AG10803 (cell line): ENCODE measurements at places on chromosomes 2 and 18.

DNA sequence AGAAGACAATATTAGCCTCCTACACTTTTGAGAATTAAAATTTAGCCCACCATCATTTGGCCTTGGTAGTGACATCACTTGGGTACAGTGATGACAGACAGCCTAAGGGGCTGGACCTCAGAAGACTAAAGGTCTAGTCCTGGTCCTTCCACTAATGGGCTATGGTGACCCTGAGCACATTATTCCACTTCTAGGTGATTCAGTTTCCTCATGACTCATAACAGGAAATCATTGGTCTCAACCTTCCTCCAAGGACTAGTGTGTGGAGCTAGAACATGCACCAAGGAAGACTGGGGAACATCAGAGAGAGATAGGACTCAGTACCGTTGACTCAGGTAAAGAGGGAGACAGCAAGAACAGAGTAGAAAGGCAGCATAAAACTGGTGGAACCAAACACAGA is 64.0 kb downstream of the TFCP2L1 start:
- DNase-seq = no peak

- no peak for DNase-seq
Observed at GRCh38 chr2:239824046-239824694, 201.0 kb downstream of the NDUFA10 start.

DNA sequence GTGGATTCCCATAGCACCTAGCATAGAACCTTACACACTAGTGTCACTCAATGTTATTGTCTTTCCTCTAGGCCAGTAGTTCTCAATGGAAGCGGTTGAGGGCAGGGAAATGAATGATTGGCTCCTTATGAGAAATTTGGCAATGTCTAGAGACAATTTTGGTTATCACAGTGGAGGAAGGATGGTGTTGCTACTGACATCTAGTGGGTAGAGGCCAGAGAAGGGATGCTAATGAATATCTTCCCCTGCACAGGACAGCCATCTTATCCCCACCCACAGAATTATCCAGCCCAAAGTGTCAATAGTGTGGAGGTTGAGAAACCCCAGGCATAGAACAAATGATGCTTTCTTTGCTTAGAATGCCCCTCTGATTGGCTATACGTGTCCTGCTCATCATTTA is 15.8 kb downstream of the C18orf63 start:
- DNase-seq = peak; percentile 66

GRCh38 chr18:22643731-22644130 is 226.0 kb upstream of the CTAGE1 start:
- peak; percentile 33 for DNase-seq

DNA sequence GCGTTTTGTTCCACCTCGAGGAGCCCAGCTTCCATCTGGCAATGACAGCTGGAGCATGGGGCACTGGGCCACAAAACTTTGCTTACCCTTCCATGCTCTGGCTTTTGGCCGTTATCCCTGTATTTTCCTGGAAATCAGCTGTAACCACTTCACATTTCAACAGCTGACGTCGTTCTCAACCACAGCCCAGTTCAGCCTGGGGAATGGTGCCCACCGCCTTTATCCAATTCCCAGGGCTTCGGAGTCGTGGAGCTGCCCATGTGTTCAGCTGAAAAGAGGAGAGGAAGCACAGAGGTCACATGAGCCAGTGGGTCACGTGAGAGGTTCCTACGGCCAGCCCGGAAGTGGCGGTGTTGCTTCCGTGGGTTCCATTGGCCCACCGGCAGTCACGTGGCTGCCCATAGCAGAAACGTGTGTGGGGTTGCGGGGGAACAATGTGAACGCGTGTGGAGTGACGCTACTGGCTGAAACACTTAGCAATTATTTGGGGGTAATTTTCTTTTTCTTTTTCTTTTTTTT is 16.7 kb upstream of the EDAR start:
- peak; percentile 77 for DNase-seq

DNA sequence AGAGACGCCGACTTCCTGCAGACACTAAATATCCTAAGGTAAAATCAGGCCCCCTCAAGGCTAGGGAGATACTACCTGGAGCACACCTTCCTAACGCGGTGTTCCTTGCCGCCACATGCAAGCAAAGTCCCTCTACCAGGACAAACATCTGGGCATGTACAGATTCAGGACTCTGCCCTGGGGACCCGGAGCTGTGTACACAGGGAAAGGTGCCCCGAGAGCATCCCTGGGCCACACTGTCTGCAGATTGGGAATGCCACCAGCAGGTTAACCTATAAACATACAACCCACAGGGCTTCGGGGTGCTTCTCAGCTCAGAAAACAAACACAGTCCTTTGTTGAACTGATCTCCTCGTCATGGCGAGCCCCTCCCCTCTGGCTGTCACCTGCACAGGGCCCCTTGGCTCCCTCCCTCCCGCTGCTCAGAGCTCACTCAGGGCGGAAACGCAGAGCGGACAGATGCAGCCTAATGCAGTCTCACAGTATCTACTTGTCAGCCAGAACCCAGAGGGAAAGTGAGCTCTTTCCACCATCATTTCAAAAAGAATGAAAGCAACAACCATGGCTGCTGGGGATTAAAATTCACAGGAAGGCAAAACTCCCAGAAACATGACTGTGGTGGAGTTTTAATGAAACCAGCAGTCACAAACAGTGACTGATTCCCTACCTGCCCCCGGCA is 218.8 kb downstream of the HDAC4 start:
- no peak for DNase-seq

DNA sequence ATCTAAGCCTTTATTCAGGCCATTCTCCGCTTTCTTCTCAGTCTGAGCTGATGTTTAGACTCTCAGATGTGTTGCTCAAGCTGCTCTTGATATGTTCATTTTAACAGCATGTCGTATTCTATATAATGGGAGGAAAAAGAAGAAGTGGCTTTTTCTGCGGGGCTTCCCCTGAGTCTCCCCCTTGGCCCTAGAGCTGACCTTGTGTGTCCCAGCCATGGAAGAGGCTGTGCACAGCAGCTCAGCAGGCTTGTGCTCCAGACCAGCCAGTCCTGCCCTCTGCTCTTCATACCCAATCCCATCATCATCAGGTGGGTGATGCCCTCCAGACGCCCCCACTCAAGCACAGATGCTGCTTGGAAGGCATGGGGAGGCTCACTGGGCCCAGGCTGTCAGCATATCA is 155.1 kb upstream of the CELF4 start:
- no peak for DNase-seq

DNA sequence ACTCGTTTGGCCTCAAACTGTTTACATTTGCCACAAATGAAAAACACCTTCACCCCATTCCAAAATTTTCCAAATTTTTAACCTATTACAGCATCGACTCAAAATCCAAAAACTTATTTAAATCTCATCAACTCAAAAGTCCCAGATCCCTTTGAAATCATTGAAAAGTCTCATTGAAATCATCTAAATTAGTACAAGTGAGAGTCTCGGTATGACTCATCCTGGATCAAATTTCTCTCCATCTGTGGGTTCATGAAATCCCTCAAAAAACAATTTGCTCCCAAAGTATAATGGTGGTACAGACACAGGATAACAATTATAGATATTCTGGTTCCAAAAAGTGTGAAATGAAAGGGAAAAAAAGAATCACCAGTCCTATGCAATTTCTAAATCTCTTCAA is 65.1 kb downstream of the LRP1B start:
- no peak for DNase-seq

- DNase-seq = no peak
Observed at GRCh38 chr2:236170590-236171165, 2.5 kb upstream of the GBX2 start.
